ENCODE measurements at places on chromosomes 5 and 9.

DNA sequence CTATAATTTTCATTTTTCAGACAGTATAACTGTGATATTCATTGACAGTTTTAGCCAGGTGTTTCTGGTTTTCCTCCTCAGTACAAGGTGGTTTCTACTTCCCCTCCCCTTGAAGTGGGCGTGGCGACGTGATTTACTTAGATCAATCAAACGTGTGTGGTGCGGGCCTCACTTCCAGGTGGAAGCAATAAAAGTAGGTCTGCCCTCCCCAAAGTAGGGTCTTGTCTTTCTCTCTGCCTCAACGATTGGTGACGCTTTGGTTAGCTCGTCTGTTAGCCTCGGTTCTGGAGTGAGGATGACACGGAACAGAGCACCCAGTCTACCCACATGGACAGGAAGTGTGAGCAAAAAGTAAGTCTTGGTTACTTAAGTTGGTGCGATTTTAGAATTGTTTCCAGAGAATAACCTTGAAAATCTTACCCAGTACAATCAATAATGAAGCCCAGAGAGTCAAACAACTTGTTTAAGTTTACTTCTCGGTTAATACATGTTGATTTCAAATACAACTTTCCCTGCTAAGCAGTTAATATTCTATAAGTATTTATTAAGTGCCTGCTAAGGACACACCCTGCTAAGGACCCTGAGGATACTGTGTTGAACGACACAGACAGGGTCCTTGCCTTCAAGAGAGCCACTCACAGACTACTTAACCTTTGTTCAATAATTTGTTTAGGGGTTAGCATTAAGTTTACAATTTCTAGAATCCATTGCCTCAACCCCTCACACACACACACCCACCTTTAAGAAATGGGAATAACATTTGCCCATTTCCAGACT, 48.4 kb downstream of the COX7C start:
- no peak for DNase-seq

- DNase-seq = no peak
These were observed 22.6 kb downstream of the CDH9 start for GRCh38 chr5:27015758-27016157.

DNA sequence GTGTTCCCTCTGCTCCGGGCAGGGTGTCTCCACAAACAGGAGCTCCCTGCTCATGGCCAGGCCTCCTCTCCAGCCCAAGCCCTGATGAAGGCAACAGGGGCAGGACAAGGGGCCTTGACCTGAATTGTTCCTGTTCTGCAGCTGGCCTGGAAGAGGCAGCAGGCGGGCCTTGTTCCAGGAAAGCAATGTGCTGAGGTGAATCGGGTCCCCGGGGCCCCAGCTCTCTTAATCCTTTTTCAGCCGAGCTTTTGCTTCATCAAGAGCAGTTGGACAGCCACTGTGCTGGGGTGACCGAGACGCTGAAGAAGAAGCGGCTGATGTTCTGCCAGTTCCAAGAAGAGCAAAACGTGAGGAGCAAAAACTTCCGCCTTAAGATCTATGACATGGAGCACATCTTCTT, 41.4 kb downstream of the CCDC180 start:
- DNase-seq = no peak

DNA sequence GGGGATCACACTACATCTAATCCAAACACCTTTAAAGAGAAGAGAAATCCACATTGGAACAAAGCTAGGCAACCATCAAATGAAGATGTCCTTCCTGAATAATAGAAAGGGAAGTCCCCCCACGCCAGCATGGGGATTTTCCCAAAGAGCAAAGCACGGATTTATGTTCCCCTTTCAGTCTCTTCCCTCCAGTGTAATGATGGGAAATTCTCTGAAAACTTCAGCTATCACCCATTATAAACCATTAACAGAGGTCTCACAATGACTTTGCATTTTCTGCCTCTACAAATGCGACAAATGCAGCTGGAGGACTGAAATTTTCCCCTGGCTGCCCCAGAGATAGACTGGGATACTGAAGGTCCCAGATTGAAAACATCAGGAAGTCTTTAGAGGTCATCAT, 368.7 kb downstream of the EFNA5 start:
- no peak for DNase-seq

GRCh38 chr5:137022725-137023124, 476.4 kb downstream of the SPOCK1 start:
- DNase-seq = no peak

- no peak for DNase-seq
These were observed 7.1 kb downstream of the CCNH start for GRCh38 chr5:87405472-87406155.
